ENCODE measurements at places on chromosomes 13 and 19.
A peak's percentile ranks its signal among the peaks of the same experiment; 100 is the strongest.

DNA sequence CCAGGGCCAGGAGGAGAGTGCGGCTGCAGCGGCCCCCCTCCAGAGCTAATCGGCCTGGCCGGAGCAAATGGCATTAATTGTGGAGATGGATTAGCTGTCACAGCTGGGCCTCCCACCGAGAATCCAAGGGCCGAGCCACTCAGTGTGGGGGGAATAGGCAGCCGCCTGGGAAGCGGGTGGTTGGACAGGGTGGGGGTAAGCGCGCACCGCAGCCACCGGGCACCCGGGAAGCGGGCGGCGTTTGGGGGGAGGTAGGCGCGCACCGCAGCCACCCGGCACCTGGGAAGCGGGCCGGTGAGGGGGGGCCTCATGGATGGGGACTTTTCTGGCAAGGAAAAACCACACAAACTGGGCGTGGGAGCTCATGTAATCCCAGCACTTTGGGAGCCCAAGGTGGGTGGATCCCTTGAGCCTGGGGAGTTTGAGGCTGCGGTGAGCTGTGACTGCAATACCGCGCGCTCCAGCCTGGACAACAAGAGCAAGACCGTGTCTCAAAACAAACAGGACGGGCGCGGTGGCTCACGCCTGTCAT is 9.7 kb downstream of the R3HDM4 start:
- DNase-seq: no peak

DNA sequence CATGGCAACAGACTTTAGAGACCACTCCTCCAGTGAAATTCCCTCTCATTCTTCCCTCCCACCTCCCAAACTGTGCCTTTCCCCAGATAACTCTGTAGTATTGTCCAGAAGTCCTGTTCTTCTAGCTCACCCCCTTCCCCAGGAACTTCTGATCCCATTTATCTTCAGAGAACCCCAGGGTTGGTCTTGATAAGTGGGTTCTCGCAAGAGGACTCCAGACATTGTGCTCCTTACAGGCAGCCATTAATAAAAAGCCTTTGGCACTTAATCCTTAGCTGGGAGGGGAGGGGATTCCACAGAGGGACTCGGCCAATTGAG is 1.9 kb downstream of the LTBP4 start:
- DNase-seq: no peak

- no peak for DNase-seq
Observed at GRCh38 chr13:53201454-53202225, 173.0 kb downstream of the OLFM4 start.

- no peak for DNase-seq
Observed at GRCh38 chr13:36259361-36260137, 38.1 kb downstream of the CCDC169 start.

DNA sequence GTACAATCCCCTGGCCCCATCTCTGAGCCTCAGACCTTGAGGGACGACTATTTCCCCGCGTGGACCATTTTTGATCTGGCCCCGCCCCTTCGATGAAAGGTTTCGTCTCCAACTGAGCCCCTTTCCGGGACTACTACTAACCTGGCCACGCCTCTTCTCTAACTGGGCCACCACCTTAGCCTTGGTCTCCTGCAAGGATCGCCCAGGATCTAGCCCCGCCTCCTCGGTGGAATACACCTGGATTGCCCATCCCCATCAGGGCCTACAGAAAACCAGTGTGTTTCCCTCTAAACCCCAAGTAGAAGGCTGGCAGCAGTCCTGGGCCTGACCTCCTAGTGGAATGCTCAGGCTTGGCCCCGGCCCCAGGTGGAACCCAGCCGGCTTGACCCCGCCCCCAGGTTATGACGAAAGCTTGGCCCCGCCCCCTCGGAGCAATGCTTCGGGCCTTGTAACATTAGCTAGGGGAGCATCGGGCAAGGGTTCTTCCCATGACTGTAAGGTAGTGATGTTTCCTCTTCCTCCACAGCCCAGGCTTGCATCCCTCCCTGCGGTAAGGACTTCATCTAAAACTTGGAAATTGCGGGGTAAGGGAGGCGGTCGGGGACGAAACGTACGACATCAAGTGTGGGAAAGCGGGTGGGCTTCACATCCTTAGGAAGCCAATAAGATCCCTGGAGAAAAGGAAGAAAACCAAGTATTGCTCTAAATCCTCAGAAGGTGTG is 9.1 kb downstream of the SPACA6 start:
- no peak for DNase-seq

GRCh38 chr13:101474419-101474957 is 22.0 kb downstream of the ITGBL1 start:
- no peak for DNase-seq

DNA sequence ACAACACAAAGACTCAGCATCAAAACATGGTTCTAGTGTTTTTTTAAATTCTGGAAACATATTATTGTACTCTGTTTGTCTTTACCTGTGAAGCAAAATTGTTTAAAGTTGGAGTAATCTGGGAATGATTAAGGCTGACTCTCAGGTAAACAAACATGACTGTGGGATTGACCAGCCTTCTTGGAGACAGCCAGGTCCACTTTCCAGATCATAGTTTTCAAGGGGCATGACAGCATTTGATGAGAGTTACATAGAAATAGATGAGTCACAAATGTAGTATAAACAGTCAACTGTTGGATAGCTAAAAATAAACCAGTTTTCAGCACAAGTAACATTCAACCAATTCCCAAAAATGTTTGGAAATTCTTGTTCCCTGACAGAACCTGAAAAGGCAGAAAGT is 1680.9 kb downstream of the OLFM4 start:
- DNase-seq: no peak

DNA sequence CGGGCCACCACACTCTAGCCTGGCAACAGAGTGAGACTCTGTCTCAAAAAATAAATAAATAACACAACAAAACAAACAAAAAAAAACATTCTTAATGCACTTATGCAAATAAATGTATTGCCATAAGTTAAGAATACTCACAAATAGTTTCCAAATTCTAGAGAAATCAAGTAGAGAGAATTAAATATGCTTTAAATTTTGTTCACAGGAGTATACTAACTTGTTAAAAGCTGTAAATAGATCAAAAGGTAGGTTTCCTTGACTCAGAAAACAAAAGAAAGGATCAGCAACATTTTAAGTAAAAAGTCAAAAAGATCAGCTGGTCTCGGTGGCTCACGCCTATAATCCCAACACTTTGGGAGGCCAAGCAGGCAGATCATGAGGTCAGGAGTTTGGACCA is 50.5 kb upstream of the ZNF429 start:
- no peak for DNase-seq

DNA sequence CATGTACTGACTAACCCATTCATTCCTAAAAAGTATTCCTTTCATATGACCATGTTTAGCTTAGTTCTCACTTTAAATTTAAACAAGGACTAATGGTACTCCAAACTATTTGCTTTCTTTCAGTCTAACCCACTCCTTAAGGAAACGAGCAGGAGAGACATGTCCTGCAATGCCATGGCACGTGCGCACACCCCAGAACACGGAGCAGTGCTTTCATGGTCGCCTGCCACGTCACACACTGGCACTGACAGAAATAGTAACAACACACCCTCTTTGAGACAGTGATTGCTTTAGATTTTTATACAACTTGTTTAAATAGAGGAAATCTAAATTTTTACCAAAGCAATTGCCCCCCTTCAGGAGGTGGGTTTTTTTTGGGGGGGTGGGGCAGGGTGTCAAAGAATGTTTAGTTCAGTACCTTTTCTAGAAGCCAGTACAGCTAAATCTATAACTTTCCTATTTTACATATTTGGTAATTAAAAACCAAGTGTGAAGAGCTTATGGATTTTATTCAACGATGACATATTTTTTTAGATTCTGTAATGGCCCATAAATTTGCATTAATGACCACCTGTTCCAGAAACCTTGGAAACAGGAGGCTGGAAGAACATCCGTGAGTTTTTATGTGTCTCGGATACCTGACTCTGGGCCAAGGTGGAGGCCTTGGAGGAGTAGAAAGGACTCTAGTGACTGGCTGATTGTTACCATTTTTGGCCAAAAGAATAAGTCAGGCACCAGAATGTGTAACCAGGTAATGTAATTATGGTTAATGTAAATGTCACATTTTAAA is 247.1 kb downstream of the DCT start:
- no peak for DNase-seq

- DNase-seq: no peak
Observed at GRCh38 chr13:110423689-110424302, 116.7 kb downstream of the COL4A2 start.

GRCh38 chr13:94657167-94657566 is 55.2 kb downstream of the SOX21 start:
- no peak for DNase-seq

GRCh38 chr19:5225486-5226345 is 114.9 kb downstream of the PTPRS start:
- DNase-seq: no peak

GRCh38 chr13:37345869-37346268 is 240.4 kb upstream of the CSNK1A1L start:
- DNase-seq: no peak

- DNase-seq: no peak
Observed at GRCh38 chr19:4877753-4878490, 10.5 kb upstream of the PLIN3 start.

GRCh38 chr19:11737964-11738745 is 591 bp downstream of the ZNF823 start:
- DNase-seq: no peak

DNA sequence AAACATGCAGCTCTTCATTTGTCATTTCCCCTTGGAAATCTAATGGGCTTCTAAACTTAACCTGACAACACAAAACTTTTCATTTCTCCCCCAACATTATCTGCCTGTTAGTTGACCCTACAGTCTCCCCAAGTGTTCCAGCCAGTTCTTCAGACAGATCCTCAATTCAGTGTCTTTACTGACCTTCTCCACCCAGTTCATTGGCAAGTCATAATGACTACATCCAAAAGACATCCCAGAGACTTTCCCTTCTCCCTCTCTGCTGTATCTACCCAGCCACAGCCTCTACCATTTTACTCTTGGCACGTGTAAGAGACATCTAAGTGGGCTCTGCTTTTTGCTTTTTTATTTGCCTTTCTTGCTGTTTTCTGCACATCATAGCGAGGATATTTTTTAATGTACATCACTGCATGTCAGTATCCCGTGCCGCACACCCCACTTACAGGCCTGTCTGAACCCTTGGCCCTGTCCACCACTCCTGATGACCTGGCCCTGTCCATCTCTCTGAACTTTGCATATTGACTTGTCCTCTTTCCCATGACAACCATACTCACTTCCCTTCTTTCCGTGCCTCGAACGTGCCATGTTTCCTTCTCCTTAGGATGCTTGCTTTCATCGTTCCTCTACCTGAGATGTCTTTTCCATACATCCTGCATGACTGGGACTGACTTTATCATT is 391.9 kb downstream of the IRS2 start:
- DNase-seq: no peak

GRCh38 chr19:588093-588740 is 1.5 kb upstream of the HCN2 start:
- peak; percentile 45 for DNase-seq

GRCh38 chr19:3591876-3592613 is 6.8 kb downstream of the GIPC3 start:
- DNase-seq: no peak

GRCh38 chr19:9819596-9819909 is 674 bp upstream of the FBXL12 start:
- DNase-seq: no peak

- no peak for DNase-seq
Observed at GRCh38 chr19:17484520-17485185, 14.3 kb downstream of the SLC27A1 start.

DNA sequence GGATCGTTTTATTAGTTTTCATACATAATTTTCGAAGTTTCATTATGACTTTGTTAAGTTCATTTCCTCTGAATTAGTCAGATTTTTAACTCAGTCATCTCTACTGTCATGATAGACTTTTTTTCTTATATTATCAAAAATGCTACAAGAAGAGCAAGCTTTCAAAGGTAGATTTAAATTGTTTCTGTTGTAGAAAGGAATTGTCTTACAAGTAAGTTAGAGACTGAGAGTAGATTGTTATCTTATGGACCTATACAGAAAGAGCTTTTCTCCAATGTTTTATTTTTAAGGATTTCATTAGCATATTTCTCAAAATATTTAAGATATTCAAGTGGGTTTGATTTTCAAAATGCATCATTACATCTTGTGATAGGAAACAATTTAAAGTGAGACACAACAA is 2.7 kb downstream of the MAB21L1 start:
- DNase-seq: no peak

- no peak for DNase-seq
Observed at GRCh38 chr13:31885994-31886393, 145.6 kb upstream of the FRY start.

DNA sequence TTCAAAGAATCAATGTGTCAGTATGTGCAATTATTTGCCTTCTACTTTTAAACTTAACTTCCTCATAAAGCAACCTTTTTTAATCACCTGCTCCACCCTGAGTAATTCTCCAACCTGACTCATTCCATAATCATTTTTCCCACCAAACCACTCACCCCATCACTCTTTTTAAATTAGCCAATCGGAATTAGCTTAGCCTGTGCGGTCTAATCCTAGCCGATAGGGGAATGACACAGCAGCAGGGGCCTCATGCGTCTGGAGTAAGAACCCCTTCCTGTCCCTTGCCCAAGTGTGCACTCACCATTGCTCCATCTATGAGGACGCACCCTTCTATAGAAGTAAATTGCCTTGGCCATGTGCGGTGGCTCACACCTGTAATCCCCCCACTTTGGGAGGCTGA is 27.4 kb upstream of the ZNF83 start:
- DNase-seq: no peak

- no peak for DNase-seq
Observed at GRCh38 chr19:8585894-8586750, 8.9 kb upstream of the MYO1F start.

DNA sequence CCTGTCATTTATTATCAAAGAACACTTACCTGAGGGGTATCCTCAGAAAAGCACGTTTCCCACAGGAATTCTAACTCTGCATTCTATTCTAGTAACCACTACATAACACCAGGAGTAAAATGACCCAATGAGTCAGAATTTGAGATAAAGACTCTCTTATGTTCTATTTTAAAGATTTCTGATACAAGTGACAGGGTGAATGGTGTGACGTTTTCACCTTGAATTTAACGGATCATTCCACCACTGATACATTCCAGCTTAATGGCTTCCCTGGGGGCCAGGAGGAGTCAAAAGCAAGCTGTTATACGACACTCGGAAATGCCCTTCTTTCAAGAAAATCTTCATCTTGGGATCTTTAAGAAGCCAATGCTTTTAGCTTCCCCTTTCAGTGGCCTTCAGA is 55.2 kb downstream of the SLC7A1 start:
- DNase-seq: no peak

DNA sequence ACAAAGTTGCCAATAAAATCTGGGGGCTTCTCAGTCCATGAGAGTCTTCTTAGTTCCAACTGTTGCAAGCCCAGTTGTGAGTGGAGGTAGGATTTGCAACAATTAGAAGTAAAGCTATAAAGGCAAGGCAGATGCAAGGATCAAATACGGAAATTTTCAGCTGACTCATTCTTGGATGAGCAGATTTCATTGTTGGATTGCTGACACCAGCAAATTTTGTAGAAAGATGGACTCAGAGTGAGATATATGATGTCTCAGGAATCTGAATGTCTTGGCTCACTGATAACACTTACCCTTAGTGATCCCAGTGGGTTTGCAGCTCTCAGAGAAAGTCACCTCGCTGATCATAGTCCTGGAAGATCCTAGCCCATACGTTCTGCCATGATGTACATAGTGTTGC is 209.0 kb downstream of the GPC6 start:
- DNase-seq: no peak
